ENCODE measurements at places on chromosomes 7 and 10.

DNA sequence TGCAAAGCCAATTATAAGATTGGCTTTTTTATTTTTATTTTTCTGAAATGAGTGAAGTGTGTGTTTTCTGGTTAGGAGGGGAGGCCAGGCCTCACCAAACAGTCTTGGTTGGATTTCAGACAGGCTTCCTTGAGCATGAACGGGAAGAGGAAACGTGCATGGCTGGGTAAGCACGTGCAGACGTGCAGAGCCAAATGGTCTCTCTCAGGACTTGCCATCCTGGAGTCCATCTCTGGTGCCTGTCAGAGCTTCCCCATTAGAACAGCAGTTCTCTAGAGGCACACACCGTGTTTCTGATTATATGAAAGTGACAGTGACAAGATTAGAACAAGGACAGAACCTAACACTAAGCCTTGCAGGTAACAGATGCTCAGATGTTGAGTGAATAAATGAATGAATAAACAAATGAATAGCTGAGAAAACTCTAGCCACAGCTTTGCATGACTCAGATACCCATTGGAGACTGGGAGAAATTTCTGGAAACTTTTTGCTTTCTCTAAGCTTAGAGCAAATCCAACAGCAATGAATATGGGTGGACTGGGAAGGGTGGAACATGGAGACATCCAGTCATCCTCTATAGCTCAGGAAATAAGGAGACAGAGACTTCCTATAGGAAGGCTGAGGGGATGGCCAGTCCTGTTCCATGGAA, 11.8 kb upstream of the CALD1 start:
- no peak for DNase-seq

DNA sequence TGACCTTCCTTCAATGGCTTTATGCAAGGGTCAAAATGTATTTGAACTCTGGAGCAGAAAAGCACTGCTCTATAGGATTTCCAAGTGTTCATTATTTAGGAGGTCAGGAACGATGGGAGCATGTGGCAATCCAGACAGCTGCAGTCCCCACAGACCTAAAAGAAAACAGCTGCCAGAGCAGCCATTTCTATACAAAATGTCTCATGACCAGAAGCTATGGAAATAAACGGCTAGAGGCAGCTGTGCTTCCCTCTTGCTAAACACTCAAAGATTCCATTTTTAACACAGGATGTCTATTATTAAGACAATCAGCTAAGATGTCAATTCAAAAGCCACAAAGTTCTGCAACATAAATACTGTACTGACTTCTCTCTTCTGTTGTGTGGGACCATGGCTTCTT, 879.1 kb upstream of the C7orf33 start:
- no peak for DNase-seq

DNA sequence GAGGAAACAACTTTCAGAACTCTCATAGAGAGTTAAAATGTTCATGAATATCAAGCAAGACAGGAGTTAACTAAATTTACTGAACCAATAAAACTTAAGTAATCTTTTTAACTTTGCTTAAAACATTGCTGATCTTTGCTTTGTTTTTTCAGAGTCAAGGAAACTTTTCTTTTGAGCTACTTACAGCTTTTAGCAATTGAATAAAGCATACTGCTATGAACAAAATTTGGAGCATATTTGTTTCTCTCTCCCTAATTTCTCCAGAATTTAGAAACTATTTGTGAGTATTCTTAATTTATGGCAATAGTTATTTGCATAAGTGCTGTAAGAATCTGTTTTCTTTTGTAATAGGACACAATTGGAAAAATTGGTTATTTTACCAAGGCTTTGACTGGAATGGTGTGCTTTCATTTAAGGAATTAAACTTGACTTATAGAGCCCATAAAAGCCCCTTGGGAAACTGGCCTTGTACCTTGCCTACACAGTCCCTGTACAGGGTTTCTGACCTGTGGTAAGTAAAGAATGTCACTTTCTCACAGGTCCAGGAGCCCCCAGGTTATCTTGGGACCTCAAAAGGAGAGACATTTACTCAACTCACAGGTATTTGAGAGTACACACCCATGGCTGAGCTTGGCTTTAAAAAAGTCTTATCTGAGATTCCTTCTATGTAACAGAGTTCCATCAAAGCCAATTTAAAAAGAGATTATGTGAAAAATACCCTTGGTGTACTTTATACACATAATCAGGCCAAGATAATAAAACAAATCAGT, 23.3 kb upstream of the KIAA1549 start:
- no peak for DNase-seq

GRCh38 chr7:130986261-130986690, 252.3 kb upstream of the KLF14 start:
- no peak for DNase-seq

- no peak for DNase-seq
These were observed 1.9 kb downstream of the BUD23 start for GRCh38 chr7:73685311-73685710.

GRCh38 chr7:34145603-34146002, 240.3 kb downstream of the BMPER start:
- DNase-seq, result no peak

DNA sequence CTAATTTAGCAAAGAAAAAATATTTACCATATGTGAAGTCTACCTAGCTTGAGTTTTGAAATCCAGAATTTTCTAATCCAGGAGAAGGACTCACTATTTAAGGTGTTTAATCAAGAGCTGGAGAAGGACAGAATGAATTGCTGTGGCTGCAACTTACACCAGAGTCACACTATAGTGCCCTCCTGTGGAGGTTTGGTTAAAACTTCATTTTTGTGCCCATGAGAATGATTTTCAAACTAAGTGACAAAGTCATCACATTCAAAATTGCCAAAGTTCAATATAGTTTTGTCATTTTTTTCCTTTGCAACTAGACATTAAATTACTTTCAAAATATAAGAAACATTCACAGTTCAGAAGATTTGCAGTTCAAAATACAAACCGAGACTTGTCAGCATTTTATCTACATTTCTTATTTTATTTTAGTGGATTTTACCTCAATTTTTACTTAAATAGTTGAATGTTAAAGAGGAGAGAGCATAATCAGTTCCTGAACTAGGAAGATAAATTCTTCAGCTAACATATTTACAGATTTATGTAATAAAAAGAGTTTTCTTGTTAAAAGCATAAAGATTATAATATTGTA, 70.7 kb downstream of the CABCOCO1 start:
- no peak for DNase-seq

GRCh38 chr7:70630440-70630817, 501.5 kb upstream of the GALNT17 start:
- DNase-seq, result no peak

DNA sequence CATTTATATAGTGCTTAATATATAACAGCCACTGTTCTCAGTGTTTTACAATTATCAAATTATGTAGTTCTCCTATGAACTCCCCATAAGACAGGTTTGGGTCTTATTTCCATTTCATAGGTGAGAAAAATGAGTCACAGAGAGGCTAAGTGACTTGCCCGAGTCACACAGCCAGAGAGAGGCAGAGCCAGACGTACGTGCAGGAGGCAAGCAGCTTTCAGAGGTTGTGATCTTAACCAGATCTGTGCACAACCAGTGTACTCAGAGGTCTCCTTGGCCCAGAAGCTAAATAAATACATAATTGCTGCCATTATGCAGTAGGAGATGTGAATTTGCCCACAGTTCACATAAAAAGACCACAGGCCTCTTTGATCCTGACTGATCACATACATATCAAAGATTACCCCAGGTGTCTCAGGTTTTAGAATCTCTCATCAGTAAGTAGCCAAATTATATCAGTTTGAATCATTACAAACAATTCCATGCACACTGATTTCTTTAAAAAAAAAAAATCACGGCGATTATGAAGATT, 304.7 kb upstream of the AOAH start:
- peak; percentile 20 for DNase-seq

DNA sequence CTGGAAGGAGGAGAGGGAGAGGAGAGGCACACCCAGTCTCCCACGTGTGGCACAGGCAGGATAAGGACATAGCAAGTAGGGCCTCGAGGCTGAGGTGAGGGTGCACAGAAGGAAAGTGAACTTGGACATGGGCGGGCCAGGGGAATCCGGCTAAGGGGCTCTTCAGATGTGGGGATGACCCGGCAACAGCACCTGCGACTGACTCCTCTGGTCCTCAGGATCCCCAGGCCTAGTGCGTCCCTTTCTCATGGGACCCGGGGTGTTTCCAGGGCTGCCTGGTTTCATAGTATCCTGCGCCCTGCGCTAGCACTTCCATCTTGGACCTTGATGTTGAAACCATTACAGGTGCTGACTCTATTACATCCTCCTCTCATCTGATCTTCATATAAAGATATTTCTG, 96.1 kb upstream of the LYZL2 start:
- DNase-seq, result no peak

DNA sequence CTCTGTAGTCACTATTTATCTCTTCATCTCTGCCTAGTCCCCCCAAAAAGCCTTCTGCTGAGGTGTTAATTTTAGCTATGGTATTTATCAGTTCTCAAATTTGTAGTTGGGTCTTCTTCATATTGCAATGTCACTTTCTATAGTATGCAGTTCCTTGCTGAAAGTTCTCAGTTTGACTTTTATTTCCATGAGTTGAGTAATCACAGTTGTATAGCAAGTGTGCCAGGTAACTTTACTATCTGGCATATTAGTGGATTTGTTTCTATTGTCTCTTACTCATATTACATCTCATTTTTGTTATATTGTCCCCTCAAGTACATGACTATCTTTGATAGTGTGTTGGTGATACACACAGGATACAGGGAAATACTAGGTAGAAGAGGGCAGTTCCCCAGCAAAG, 152.8 kb downstream of the CUBN start:
- no peak for DNase-seq

- no peak for DNase-seq
These were observed 23.3 kb downstream of the SLC13A4 start for GRCh38 chr7:135704698-135705097.

GRCh38 chr7:96045919-96046318, 273.6 kb downstream of the DYNC1I1 start:
- DNase-seq, result no peak

- DNase-seq, result no peak
These were observed 590.0 kb upstream of the SEMA3D start for GRCh38 chr7:85776691-85777345.

- DNase-seq, result no peak
These were observed 113.6 kb downstream of the LSMEM1 start for GRCh38 chr7:112594397-112594796.

DNA sequence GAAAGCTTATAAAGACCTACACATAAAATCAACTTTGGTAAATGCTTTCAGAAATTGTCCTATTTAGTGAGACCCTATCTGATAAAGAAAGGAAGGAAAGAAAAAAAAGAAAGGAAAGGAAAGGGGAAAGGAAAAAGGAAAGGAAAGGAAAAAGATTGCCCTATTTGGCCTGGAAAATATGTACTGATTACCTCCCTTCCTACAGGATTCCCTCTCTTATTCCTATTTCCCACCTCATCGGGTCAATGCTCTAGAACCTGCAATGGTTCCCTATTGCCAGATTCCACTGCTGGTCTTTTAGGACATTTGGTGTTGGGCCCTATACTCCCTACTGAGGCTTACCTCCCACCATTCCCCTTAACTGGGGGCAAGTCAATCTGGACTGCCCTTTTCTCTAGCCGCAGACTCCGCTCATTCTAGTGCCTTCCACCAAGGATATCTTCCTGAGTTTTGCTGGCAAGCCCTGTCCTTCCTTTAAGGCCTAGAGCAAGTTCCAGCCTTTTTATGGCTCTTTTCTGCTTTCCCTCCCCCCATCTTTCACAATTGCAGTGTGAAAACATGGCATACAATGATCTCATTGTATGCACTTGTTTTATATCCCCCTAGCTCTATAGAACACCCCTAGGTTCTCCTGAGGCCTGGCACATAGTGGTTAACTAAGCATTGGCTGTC, 4.4 kb downstream of the DDIT4 start:
- DNase-seq, result no peak

- DNase-seq, result no peak
These were observed 11.5 kb upstream of the HHEX start for GRCh38 chr10:92678206-92678605.

- no peak for DNase-seq
These were observed 181.7 kb downstream of the LRMDA start for GRCh38 chr10:75612904-75613684.

DNA sequence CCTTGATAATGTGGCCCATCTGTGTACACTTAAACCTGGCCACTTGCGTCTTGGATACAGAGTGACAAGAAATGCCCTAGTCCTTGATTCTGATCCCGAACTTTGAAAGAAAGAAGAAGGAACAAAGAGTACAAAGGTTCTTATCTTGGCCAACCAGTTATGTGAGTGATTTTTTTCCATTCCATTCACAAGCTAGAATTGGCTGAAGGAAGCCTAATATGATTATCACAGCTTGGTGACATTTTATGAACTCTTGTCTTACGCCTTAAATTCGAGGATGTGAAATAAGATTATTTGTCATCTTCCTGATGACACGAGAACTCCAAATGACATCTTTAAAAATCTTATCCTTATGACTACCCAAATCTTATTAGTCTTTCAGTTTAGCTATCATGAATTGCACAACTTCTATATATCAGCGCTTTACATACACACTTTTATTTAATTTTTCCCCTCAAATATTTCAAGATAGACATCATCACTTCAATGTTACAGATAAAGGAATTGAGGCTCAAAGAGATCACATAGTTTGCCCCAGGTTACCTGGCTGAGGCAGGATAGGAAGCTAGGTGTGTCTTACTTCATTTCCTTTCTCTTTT, 13.0 kb upstream of the SP4 start:
- no peak for DNase-seq

GRCh38 chr7:27160546-27161213, 4.2 kb upstream of the HOXA7 start:
- peak; percentile 88 for DNase-seq

- no peak for DNase-seq
These were observed 60.6 kb upstream of the GAD2 start for GRCh38 chr10:26156019-26156418.

GRCh38 chr10:72315054-72315453, 39.7 kb downstream of the DNAJB12 start:
- DNase-seq, result no peak

DNA sequence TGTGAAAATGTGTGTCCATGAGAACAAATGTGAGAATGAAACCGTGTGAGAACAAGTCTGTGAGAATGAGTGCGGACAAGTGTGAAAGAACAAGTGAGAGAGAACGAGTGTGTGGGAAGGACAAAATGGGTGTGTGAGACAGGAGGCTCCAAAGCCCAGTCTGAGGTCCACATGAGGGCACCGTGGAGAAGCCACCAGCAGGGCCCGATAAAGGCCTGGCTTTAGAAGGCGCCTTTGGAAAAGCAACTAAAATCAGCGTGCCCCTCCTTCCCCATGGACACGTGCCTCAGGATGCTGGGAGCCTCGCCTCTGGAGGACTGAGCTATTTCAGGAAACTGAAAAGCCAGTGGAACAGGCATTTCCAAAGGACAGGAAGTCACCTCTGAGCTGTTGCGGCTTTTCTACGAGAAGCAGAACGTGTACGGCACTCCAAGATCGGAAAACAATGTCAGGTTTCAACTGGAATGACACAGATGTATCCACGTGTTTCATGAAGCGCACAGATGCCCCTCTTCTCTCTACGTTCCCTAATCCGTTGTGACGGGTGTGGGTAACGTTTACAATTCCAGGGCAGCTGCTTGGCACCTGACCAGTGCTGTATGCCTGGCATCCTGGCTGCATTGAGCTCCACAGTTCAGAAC, 46.4 kb downstream of the ESYT2 start:
- DNase-seq, result no peak

GRCh38 chr10:44411251-44411650, 26.4 kb upstream of the CXCL12 start:
- DNase-seq, result no peak

- DNase-seq, result no peak
These were observed 550.8 kb downstream of the IPMK start for GRCh38 chr10:57716884-57717283.
